ENCODE measurements at places on chromosomes 13 and 19. TPM values are rescaled to one million over a fixed set of nuclear protein-coding genes. Genes with fewer than 3 reads are reported as not detected.

- no peaks in the 10 kb centered on the region for H3K36me3 ChIP-seq
- H3K27ac ChIP-seq, result no peak overlapping the region
- no peak for DNase-seq
Observed at GRCh38 chr13:84760956-84761355, 878.7 kb upstream of the SLITRK1 start.

OR4F17 gene
- total RNA-seq, result not detected

DNA sequence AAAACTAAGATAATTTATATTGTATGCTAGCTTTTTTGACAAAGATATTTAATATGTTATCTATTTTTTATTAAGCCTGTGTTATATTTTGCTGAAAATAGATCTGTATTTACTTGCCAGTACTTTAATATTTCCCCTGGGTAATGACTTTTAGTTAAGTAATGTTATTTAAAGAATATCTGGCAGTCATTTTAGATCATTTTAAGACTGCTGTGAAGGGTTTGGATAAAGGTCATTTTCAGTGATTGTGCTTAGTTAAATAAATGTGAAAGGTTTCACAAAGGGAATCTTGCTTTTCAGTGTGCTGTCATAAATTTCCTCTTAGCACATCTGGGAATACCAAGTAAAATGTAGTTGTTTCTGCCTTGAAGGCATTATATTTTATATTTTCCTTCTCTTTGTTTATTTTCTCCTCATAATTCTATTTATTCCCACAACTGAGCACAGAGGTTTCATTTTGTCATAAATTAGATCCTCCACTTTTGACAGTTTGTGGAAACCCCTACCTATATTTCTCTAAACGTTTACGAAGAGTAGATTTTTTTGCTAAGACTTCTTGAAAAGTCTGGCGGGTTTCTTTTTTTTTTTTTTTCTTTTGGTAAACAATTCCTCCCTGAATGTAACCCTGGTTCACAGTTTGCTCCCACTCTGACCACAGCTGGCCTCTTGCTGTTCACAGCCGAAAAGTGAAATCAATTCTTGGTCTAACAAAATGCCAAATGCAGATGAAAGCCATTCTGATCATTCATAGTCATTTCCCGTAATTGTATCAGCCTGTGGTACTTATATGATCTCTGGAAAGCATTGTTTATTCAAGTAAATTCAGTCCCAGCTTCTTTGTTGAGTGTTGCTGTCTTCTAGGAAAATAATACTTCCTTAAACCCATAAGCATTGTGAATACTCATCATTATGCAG lies 87.8 kb downstream of the MAB21L1 start:
- H3K27ac ChIP-seq, result no peak overlapping the region
- no peaks in the 10 kb centered on the region for H3K27me3 ChIP-seq
- no peak overlapping the region for H3K4me3 ChIP-seq
- DNase-seq, result no peak
- no peaks in the 10 kb centered on the region for H3K36me3 ChIP-seq

DNA sequence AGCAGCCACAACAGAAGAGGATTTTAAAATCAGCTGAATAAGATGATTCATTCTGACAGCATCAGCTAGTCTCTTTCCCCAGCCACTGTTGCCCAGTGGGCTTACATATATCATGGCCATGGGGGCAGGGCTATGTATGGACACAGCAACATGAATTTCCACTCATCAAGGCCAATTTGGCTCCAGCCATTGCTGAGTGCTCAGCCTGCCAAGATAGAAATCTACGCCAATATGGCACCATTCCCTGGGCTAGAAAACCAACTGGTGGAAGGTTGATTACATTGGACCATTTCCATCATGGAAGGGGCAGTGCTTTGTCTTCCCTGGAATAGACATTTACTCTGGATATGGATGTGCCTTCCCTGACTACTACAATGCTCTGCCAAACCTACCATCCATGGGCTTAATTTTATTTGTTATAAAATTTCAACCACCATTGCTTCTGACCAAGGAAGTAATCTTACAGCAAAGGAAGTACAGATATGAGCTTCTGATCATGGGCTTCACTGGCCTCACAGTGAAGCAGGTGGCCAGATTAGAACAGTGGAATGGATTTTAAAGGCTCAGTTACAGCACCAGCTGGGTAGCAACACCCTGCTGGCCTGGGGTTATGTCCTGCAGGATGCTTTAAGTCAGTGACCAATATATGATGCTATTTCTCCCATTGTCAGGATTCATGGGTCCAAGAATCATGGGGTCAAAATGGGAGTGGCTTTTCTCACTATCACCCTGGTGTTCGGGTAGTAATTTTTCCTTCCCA lies 9.8 kb upstream of the ALOX5AP start:
- no peak overlapping the region for H3K4me3 ChIP-seq
- no peaks in the 10 kb centered on the region for H3K36me3 ChIP-seq
- no peaks in the 10 kb centered on the region for H3K27me3 ChIP-seq
- no peak for DNase-seq
- H3K4me1 ChIP-seq, result no peaks in the 10 kb centered on the region

GRCh38 chr13:38954844-38955243 lies 35.8 kb downstream of the STOML3 start:
- no peaks in the 10 kb centered on the region for H3K36me3 ChIP-seq
- DNase-seq, result no peak
- no peaks in the 10 kb centered on the region for H3K4me1 ChIP-seq
- H3K4me3 ChIP-seq, result no peak overlapping the region

- no peaks in the 10 kb centered on the region for H3K36me3 ChIP-seq
- DNase-seq, result no peak
- H3K27ac ChIP-seq, result peak overlapping the region; percentile 82
- H3K4me3 ChIP-seq, result peak overlapping the region; percentile 58
- H3K27me3 ChIP-seq, result no peaks in the 10 kb centered on the region
Observed at GRCh38 chr13:75760131-75761021, 124.2 kb downstream of the LMO7 start.

DNA sequence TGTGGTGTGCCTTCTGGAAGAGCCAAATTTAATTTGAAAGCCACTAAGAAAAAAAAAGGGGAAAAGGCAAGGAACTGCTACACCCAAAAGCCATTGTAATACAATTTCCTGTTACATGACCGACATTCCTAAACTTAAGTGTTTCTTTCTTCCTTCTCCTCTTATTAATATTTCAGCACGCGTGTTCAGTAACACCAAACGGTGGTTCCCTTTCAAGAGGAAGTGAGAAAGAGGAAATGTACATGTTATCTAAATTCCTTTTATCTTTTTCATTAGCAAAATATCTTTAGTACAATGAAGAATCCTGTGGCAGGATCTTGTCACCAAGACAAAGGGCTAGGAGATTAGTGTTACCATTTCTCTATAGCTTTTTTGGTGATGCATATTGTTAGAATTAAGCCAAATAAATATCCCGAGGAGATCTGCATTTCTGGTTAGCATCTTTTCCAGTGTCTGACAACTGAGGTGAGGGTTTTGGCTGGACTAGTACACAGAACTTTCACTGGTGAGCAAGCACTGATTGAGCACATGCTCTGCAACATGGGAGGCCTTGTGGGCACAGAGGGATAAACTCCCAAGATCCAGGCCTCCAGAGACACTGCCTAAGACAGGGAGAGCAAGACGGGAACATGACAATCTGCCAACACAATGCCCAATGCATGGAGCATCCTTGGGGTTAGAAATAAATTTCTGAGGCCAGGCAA lies 22.1 kb downstream of the LATS2 start:
- H3K4me3 ChIP-seq, result no peak overlapping the region
- no peak for DNase-seq
- peaks cover 2% of the 10 kb centered on the region for H3K4me1 ChIP-seq
- H3K27me3 ChIP-seq, result no peaks in the 10 kb centered on the region
- H3K27ac ChIP-seq, result peak overlapping the region; percentile 48

CNMD gene
- total RNA-seq, result not detected

- H3K36me3 ChIP-seq, result no peaks in the 10 kb centered on the region
- no peaks in the 10 kb centered on the region for H3K27me3 ChIP-seq
- no peak overlapping the region for H3K27ac ChIP-seq
- no peak overlapping the region for H3K4me3 ChIP-seq
- no peak for DNase-seq
Observed at GRCh38 chr13:105220063-105220462, 1315.4 kb downstream of the EFNB2 start.

CGB8 gene
- total RNA-seq, result not detected

DNA sequence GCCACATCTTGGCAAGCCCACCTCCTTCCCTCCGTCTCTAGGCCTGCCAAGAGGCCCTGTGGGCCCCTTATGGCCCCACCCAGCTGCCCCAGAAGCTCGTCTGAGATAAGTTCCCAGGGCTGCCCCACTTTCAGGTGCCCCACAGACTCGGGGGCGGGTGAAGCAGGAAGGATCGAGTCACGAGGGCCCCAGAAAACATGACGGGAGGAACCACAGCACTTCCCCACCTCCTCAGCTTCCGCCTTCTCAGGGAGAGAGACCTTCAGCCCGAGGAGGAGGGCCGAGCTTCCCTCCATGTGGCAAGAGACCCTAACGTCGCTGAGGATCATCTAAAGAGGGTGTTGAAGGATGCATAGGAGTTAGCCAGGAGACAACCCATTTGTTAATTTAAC lies 4.5 kb upstream of the IL12RB1 start:
- H3K4me3 ChIP-seq, result no peak overlapping the region
- no peak for DNase-seq
- no peaks in the 10 kb centered on the region for H3K36me3 ChIP-seq

DNA sequence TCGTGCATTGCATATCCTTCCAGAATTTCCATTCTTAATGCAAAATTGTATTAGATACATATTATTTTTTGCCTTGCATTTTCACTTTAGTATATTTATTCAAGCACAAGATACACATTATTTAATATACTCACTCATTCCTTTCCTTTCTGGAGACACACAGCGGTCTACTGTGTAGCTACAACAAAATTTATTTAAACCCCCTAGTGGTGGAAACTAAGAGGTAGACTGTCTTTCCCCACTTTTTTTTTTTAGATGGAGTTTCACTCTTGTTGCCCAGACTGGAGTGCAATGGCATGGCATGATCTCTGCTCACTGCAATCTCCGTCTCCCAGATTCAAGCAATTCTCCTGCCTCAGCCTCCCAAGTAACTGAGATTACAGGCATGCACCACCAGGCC lies 2040.3 kb upstream of the PCDH20 start:
- no peaks in the 10 kb centered on the region for H3K4me1 ChIP-seq
- no peak overlapping the region for H3K27ac ChIP-seq
- no peaks in the 10 kb centered on the region for H3K36me3 ChIP-seq
- no peaks in the 10 kb centered on the region for H3K27me3 ChIP-seq
- no peak for DNase-seq
- no peak overlapping the region for H3K4me3 ChIP-seq

- H3K27me3 ChIP-seq, result no peaks in the 10 kb centered on the region
- no peak overlapping the region for H3K4me3 ChIP-seq
- H3K4me1 ChIP-seq, result no peaks in the 10 kb centered on the region
- no peak overlapping the region for H3K27ac ChIP-seq
Observed at GRCh38 chr13:93624311-93624777, 397.7 kb downstream of the GPC6 start.

PSG2 gene
- not detected for total RNA-seq

DNA sequence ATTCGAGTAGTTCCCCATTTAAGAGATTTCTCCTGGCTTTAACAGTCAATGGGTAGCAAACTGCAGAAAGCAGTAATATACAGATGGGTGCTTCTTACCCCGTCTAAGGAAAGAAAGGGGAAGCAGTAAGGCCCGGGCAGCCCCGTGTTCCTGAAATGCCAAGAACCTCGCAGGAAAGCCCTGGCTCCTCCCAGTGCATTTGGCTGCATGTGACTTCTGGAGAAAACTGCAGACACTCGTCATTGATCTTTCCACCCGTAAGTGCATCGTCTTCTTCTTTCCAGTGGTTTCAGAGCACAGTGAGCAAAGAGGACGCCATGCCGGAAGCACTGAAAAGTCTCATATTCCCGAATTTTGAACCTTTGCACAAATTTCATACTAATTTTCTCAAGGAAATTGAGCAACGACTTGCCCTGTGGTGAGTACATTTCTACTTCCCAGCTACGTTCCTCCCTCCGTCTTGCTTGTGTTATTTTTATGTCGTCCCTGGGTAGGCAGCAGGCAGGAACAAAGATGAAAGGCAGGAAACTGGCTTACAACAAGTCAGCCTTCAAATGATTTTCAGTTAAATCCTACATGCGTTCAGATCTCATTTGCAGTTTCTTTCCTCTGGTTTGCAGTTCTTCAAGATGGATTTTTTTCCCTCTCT lies 165.2 kb downstream of the STK24 start:
- peak overlapping the region; percentile 53 for H3K27ac ChIP-seq
- peak overlapping the region; percentile 5 for H3K4me3 ChIP-seq
- no peak for DNase-seq
- peaks cover 29% of the 10 kb centered on the region for H3K27me3 ChIP-seq
- H3K4me1 ChIP-seq, result peaks cover 21% of the 10 kb centered on the region
- no peaks in the 10 kb centered on the region for H3K36me3 ChIP-seq

ZNF599 gene
- total RNA-seq, result 2.4 TPM

- no peaks in the 10 kb centered on the region for H3K36me3 ChIP-seq
- no peak overlapping the region for H3K27ac ChIP-seq
- H3K4me1 ChIP-seq, result peaks cover 24% of the 10 kb centered on the region
Observed at GRCh38 chr13:77510156-77510555, 25.4 kb upstream of the SCEL start.

DNA sequence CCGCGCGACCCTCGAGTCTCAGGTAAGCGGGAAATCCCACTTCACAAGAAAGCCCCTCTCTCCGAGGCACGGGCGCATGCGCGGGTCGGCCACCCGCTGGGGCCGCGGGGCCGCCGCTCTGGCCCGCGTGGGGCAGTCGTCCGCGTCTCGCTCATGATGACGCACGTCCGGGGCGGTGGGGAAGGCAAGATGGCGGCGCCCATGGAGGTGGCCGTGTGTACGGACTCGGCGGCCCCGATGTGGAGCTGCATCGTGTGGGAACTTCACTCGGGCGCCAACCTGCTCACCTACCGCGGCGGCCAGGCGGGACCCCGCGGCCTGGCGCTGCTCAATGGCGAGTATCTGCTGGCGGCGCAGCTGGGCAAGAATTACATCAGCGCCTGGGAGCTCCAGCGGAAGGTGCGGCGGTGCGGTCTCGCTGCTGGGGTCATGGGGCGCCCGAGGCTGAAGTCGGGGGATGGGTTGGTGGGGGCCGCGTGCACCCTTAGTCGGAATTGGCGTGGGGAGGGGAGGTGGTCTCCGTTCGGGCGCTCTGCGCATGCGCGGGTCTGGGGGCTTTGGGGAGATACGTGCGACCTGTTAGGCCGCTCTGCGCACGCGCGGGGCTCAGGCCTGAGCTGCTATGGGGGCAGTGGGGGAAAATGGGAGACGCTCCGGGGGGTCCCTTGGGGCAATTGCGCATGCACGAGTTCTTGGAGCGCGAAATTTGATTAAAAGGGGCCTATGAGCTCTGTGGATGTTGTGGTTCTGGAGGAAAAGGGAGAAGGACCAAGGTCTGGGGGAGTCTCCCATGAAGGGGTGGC lies at the start of gene WDR18:
Gene WDR18 (plus strand): TSS at position 181 of the 803 bp plus-strand sequence. CDS start 9 bp downstream, at position 190.
- H3K4me3 ChIP-seq, result peak within 1 kb of the TSS; percentile 94
- peak within 1 kb of the TSS; percentile 87 for H3K27ac ChIP-seq
- H3K27me3 ChIP-seq, result no peaks in the 10 kb centered on the region
- H3K36me3 ChIP-seq, result peaks cover 8% of the 10 kb centered on the region
- DNase-seq, result peak; percentile 56

DNA sequence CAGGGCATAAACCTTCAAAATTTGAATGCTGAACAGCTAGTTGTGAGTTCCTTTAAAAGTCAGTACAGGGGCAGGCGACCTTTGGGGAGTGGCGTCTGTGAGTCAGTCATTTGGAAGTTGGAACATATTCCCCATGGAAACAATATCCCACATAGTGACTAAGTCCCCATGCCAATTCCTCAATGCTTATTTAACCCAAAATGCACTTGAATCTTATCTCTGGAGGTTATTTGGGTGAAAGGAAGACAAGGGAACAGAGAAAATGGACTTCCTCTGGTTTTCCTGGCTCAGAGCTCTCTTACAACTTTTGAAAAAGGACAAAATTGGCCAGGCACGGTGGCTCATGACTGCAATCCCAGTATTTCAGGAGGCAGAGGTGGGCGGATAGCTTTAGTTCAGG lies 479.2 kb upstream of the NBEA start:
- no peak overlapping the region for H3K4me3 ChIP-seq
- DNase-seq, result no peak
- no peaks in the 10 kb centered on the region for H3K36me3 ChIP-seq
- H3K27ac ChIP-seq, result no peak overlapping the region
- peaks cover 12% of the 10 kb centered on the region for H3K4me1 ChIP-seq

Measured in esophagus squamous epithelium (tissue), 5 donors.